Right ventricle myocardium superior (tissue), 1 donor: ENCODE measurements at places on chromosomes 1 and 21. TPM values are rescaled to one million over a fixed set of nuclear protein-coding genes. Genes with fewer than 3 reads are reported as not detected.

LRP8 gene
- 1.5 TPM for total RNA-seq

GRCh38 chr1:201745023-201745422 is 83.9 kb upstream of the IPO9 start:
- no peak for DNase-seq

DNA sequence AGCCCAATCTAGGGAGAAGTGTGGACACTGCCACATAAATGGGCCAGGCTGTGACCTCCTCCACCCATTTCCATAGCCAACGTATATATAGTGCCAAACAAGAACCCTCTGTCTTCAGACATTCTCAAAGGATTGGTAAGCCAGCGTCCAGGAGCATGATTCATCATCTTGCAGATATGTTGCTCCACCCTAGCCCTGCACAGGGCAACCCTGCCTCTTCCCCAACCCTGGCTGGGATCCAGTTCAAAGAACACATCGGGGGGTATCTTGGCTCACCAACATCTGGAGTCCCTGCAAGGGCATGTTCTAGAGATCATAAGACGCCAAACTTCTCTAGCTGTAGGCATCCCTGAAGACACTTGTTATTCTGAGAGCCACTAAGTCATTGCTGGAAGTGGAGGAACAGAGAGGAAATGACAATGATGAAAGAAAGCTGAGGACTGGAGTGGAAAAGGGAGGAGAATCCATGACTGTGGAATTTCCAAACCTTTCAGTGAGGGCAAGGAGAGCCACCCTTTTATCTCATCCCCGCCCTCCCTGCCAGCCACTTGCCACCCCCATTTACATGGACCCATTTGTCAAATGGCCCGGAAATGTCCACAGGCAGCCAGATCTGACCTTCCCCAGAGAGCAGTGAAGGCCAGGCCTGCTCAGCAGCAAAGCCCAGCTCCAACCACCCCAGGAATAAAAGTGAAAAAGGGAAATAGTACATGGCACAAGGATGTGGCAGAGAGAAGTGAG is 144.1 kb upstream of the CTTNBP2NL start:
- DNase-seq: no peak

DNA sequence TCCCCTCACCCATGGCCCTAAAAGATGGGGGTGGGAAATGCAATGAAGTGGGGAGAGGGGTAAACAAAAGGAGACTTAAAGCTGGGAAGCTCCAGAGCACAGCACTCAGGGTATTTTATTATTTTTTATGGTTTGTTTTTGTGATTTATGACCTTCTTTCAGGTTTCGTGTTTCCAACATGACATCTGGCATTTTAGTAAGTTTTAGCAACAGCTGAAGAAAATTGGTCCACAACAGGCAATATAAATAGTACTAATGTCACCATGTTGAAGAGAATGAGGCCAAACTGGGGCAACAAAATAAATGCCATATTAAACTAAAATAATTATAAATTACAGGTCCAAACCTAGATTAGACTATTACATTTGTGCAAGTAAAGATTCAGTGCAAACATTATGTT is 56.3 kb downstream of the TBX15 start:
- DNase-seq: no peak

DNA sequence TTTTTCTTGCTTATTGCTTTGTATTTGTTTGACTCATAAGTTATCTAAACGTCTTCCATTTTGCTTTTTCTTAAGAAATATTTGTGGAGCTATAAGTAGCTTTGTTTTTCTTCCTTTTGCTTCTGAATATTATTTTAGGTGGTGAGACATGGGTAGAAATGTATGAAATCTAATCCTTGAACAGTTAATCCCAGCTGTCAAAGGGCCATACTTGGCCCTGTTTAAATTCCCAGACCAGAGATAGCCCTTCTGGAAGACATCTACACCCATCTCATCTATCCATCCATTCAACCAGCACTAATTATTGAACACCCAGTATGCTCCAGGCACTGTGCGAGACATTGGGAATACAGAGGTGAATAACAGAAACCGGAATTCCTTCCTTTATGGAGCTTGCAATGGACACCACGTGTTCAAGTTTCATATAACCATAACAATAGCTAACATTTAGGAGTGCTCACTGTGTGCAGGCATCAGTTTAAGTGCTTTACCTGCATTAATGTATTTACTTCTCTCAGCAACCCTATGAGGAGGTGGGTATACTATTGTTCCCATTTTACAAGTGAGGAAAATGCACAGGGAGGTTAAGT is 8.7 kb downstream of the TACSTD2 start:
- no peak for DNase-seq
